Fibroblast of pulmonary artery (primary cell): ENCODE measurements at places on chromosomes 5 and 9.

DNA sequence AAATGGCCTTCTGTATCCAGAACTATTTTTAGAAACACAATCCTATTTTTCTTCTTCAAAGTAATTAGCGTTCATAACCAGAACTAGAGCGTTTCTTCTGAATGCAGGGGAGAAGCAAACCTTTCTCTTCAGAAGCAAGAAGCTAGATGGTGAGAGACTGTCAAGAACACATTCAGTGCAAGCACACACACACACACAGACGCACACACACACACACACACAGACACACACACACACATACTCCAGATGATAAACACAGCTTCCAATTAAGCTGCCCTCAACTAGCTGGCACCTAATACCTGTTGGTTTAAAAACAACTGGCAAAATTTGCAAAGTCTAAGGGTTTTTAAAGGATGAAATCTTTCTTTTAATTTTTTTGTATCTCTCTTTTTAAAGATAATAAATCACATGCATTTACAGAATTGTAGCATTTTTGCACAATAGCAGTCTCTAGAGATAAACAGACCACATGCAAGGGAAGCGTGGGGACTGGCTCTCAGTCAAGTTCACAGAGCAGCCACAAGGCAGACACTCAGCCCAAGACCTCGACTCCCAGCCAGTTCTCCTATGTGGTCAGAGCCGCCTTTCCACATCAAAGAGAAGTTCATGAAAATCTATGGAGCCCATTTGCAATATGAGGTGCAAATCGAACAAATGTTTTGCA lies 138.5 kb downstream of the TTLL11 start:
- DNase-seq: peak; percentile 88

DNA sequence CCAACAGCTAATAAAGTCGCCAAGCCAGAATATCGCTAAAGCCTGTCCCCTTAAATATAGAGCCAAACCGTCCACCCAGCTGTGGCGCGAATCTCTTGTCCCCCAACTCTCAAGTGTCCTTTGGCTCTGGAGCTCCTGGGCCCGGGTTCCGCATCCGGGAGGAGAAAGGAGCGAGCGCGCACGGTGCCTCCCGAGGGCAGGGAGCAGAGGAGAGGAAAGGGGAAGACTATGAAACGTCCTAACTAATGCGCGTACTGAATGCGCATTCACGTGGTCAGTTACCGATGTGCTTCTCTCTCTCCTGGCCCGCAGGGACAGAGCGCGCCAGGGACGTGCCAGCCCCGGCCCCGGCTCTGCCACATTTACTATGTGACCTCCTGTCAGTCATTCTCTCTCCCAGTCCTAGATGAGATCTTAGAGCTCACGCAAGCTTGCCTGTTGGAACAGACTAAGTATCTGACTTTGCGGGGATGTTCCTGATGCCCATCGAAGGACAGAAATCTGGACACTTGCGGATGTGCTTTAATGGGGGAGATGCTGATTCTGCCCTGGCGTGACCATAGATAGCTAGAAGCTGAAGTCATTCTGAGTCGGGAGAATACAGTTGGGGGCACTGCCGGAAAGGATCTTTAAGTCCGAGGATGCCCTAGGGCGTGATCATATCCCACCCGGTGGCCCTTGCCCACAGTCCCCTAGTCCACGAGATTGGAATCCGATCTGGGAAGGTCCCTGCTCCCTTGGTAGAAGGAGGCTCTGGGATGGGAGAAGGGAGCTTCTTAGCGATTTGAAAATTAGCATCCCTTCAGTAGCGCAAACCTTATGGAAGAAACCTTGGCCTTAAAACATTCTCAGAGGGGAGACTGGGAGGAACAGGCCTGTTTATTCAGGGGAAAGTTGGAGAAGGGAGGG lies 5.7 kb upstream of the EBF1 start:
- no peak for DNase-seq

DNA sequence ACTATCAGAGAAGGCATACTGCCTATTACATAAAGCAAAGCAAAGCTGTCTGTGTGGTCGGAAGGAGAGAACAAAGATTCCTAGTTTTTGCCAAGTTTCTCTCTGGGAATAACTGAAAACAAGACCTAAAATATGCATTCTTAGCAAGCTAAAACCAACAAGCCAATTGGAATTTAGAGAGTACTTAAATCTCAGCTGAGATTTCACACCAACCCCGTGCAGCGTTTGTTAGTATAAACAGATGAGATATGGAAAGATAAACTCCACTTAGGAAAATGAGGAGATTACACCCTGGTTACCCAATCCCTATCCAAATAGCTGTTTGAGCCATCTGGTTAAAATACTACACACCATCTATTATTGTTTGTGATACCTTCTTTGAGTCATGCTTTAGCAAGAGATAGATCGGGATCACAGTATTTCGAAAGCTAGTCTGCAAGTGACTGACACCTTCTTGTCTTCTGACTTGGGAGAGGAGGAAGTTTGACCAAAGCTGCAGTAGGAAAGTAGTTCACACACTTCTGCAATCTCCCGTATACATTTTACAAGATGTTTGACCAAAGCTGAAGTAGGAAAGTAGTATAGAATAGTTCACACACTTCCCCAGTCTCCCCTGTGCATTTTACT lies 18.2 kb downstream of the FAF2 start:
- peak; percentile 67 for DNase-seq

GRCh38 chr5:151079838-151080612 lies 809 bp downstream of the TNIP1 start:
- peak; percentile 82 for DNase-seq

DNA sequence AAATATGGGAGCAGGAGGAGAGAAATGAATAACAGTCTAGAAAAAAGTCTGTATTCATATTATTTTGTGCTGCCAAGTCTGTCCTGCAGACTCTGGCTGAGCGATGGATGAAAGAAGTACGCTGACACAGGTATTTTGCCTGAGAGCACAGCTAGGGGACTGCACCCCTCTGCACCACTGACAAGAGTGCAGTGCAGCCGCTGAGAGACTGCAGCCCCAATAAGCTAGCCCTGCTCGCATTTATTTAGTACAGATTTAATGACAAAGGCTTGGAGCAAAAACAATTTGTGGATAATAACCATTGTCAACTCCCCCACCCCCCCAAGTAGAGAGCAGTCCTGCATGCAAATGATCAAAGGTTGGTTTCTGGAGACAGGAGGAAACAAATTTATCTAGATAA lies 13.3 kb upstream of the MRPS30 start:
- no peak for DNase-seq

DNA sequence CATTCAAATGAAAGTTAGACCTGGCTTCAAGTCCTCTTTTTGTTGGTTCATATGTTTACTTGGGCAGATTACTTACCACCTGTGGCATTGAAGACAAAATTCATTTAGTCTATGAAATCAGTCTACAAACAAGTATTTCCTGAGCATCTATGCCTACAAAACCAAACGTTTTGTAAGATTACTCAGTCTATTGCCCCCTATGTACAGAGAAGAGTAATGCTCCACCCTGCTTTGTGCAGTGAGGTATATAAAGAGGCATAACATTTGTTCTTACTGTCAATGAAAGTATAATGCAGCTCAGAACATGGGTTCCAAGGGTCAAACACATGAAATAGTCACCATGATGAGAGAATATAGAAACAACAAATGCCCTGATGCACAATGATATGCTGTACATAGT lies 580.7 kb downstream of the KIF4B start:
- DNase-seq: no peak

DNA sequence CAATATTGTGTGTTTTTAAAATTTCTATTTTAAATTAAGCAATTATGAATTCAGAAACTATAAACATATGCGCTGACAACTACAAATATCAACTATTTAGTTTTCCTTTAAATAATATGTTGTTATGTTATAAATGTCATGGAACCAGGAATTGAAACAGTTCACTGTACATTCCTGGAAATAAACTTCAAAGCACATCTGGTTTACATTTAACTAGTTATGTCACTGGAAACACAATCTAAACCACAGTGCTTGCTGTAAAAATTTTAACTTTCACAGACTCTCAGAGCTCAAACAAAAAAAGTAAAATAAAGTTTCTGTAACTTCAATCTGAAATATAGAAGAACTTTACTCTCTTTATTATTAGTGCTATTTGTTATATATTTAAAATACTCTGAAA lies 179.2 kb downstream of the FBN2 start:
- DNase-seq: no peak

DNA sequence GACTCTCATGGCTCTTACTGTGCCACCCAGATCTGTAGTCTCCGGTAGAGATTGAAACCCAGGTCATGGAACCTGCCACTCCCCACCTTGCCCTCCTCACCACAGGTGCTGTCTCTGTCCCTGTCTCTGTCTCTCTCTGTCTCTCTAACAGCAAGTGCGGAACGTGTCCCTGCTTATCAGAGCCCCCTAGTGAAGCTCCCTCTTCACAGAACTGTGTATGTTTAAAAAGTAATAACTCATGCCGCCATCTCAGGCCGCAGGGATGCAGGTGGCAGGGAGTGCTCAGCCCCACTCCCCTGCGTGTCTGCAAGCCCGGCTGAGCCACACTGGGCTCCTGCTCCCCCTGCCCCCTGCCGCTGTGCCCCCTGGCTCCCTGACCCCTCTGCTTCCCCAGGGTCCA lies 43.8 kb downstream of the UNC5A start:
- DNase-seq: no peak

DNA sequence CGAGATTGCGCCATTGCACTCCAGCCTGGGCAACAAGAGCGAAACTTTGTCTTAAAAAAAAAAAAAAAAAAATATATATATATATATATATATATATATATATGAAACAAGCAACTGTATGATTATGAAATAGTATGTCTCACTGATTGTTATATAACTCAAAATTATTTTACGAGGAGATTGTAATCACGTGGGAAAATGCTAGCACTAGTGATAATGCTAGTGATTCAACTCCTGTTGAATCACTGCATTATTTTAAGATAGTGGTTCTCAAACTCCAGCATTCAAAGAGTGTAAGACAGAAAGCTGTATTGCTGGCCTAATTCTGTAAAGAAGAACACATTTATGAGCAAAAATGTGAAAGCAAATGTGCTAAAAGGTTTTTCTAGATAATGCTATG lies 12.4 kb upstream of the PTPN3 start:
- DNase-seq: peak; percentile 18

DNA sequence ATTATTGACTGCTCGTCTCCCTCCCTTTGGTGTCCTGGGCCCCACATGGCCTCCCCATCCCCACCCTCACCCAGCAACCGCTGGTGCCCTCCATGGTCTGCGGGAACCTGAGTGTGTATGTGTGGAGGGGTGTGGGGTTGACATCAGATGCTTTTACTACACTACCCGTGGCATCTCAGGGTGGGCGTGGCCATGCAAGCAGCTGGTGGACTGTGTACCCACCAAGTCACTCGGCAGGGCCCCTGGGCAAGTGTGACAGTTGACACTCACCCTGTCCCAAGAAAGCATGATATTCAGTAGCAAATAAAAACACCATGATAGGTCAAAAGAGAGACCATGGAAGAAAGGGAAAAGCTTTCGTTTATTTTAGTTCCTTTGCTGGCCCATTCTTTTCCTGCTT lies 7.4 kb upstream of the NXNL2 start:
- DNase-seq: no peak

DNA sequence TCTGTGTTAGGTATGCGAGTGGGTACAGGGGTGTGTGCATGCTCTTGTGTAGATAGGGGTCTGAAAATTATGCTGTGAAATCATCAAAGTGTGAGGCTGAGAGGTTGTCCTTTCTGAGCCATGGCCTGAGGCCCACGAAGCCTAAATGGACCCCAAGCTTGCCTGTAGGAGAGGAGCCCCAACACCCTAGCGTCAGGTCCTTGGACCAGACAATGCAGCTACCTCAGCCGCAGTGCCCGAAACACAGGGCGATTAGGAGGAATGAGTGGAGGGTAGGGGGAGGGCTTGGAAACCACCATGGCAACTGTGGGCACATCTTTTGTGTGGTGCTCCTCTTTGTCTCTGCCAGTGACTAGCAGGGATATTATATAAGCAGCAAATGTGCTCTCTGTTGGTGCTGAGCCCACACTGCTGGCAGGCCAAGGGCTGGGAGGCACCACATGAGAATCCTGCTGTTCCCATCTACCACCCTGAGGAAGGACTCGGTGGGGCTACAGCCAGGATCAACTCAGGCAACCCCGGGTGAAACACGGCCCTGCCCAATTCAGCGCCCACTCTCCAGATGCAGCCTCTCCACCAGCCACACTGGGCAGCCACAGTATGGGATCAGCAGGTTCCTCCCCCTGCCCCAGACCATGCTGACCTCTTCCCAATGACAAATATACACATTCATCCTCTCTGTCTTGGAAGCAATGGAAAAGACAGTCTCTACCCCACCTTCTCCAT lies 84.6 kb upstream of the FSTL4 start:
- no peak for DNase-seq

GRCh38 chr5:108615216-108615615 lies 132.5 kb upstream of the FER start:
- DNase-seq: peak; percentile 12

GRCh38 chr5:145536133-145536532 lies 299.0 kb downstream of the PRELID2 start:
- peak; percentile 14 for DNase-seq

DNA sequence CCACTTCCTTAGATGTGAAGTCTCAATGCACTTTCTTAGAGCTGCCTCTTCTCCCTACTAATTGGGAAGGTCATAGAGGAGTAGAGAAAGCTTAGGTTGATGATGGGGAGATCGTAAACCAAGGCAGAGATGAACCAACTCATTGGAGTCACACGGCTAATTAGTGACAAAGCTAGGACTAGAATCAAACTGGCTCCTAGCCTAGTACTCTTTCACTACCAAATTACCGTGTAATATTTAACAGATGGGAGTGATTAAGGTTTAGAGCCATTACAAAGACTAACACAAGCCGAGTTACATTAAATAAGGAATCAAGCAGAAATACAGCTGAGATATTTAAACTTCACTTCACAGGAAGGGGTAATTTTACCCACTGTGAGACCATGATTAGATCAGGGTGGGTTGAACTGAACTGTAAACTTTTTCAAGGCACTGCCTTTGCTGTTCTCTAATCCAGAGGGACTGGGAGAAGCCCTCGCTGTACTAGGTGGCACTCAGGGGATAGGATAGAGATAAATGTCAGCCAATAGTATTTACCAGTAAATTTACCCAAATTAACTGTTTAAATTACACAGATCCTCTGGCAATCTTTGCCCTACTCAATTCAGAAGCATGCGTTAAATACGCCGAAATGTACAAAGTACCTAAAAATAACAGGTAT lies 166.4 kb upstream of the PIK3R1 start:
- no peak for DNase-seq

- no peak for DNase-seq
These were observed 447.1 kb upstream of the CDH10 start for GRCh38 chr5:25091921-25092320.
